ENCODE measurements at places on chromosomes 3 and 15.

DNA sequence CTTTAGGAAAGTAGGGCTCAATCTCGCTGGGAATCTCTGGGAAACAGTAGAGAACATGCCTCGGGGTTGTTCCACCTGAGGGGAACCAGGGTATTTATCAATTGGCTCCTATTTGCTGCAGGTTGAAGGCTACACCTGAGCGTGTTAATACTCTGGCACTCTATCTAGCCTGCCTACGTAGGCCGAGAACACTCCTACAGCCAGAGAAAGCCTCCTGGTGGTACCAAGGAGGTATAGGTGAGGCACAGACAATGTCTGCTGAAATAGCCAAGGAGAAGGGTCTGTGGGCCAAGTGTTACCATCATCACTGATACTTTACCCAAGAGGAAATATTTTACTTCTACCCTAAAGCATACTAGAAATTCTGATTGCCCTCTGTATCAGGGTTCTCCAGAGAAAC lies 341.0 kb upstream of the UBE2E2 start:
- no peak for DNase-seq

GRCh38 chr3:151962352-151962751 lies 88.9 kb downstream of the SUCNR1 start:
- no peak for DNase-seq

GRCh38 chr3:137787529-137787928 lies 23.4 kb downstream of the SOX14 start:
- no peak for DNase-seq

DNA sequence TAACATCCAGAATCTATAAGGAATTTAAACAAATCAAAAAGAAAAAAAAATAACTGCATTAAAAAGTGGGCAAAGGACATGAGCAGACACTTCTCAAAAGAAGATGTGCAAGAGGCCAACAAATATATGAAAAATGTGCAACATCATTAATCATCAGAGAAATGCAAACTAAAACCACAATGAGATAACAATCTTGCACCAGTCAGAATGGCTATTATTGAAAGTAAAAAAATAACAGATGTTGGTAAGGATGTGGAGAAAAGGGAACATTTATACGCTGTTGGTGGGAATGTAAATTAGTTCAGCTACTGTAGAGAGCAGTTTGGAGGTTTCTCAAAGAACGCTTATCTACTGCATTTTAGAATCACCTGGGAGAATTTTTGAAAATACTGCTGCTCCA lies 186.1 kb downstream of the OTOL1 start:
- DNase-seq: no peak

DNA sequence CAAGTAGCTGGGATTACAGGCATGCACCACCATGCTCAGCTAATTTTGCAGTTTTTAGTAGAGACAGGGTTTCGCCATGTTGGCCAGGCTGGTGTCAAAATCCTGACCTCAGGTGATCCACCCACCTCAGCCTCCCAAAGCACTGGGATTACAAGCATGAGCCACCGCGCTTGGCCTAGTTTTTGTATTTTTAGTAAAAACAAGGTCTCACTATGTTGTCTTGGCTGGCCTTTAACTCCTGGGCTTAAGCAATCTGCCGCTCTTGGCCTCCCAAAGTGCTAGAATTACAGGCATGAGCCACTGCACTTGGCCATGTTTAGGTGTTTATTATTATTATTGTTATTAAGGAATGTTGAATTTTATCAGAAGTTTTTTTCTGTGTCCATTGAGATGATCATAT lies 14.7 kb downstream of the IL16 start:
- no peak for DNase-seq

- no peak for DNase-seq
Observed at GRCh38 chr15:36658898-36659639, 79.6 kb downstream of the CDIN1 start.

DNA sequence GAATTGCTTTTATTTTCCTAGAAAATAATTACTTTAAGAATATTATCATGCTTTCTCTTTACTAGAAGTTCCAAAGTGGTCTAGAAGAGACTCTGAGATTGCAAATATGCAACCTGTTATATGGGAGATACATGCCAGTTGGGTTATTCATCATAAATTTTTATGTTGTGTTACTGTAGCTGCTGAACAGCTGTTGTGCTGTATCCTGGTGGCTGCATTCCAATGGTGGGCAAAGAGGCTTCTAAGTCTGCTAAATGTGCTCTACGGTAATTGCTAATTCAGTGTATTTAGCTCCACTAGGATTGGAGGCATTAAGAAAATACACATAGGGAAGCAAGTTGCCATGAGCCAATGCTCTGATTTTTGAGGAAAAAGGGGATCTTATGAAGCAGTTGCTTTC lies 409.0 kb downstream of the TUSC7 start:
- DNase-seq: no peak

- DNase-seq: no peak
Observed at GRCh38 chr3:172179680-172180399, 140.5 kb downstream of the FNDC3B start.

DNA sequence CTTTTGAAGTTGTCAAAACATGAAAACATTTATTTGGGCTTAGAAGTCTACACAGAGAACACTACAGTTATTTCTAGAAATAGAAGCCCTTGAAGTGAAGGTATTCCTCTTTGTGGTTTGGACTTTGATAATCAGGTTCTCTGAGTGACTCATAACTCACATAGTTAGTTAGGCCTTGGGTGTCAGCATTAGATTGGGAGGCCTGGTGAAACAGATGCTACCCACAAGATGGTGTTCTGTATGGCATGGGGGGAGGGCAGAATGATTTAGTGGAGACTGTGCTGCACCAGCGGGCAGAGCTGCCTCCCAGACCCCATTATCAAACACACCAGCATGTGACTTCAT lies 108.9 kb upstream of the ETV5 start:
- DNase-seq: no peak

- no peak for DNase-seq
Observed at GRCh38 chr3:53844262-53845102, 1.7 kb downstream of the CHDH start.

DNA sequence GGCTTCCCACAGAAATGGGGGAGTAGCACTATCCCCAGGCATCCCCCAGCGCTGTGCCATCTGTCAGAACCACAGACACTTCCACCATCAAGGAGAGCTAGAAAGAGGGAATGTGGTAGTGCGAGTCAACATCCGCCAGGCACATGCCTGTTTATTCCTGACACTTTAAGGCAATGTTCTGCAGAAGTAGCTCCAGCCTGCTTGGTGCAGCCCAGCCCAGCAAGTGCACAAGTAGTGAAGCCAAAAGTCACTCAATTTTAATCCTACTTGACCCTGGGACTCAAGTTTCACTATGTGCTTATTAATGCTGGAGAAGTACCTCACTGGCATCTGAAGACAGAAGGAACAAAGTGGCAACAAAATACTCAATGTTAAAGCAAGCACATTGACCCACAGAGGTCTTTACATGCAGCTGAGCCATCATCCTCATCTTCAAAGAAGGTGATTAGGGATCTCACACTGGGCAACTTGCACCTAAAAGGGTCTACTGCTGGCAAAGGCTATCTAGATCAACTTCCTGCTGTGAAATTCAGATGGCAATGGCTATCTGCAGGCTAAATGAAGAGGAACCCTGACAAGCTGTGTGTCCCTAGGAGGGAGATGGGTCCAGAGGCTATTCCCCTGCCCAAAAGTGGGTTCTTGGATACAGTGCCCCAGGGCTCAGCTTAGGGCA lies 61.4 kb upstream of the CLDN18 start:
- no peak for DNase-seq

- DNase-seq: no peak
Observed at GRCh38 chr3:16059081-16059537, 115.4 kb upstream of the GALNT15 start.

DNA sequence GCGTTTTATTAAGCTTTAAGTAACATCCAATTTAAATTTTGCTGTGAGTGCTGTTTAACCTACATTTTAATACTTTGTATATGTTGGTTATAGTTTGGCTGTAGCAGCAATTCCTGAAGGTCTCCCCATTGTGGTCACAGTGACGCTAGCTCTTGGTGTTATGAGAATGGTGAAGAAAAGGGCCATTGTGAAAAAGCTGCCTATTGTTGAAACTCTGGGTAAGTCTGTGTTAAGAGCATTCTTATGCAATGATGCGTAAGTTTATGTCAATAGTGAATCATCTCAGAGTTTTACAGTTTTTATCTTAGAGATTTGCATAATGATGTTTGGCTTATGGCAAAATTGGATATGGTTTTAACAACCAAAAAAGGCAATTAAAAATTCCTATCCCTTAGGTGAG lies 62.7 kb downstream of the ASTE1 start:
- DNase-seq: no peak

GRCh38 chr3:29890801-29891200 lies 609.9 kb downstream of the RBMS3 start:
- DNase-seq: no peak

Measured in memory B cell (primary cell).